ENCODE measurements at places on chromosomes 7 and 10.

GRCh38 chr7:81638198-81638597 lies 131.6 kb downstream of the HGF start:
- DNase-seq = no peak

DNA sequence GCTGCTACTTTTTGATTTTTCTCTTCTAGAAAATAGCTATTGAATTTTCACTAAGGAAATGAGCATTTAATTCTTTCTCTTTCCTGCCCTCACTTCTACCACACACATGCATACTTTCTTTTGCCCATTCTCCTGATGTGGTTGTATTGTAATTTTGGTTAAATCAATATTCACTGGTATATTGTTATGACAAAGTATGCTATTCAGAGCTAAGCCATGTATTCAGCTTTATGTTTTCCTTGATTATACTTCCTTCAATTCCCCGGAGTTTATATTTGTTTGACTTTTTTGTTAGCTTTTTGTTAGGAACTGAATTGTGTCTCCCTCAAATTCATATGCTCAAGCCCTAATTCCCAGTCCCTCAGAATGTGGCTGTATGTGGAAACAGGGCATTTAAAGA lies 24.0 kb downstream of the LRRC72 start:
- no peak for DNase-seq

DNA sequence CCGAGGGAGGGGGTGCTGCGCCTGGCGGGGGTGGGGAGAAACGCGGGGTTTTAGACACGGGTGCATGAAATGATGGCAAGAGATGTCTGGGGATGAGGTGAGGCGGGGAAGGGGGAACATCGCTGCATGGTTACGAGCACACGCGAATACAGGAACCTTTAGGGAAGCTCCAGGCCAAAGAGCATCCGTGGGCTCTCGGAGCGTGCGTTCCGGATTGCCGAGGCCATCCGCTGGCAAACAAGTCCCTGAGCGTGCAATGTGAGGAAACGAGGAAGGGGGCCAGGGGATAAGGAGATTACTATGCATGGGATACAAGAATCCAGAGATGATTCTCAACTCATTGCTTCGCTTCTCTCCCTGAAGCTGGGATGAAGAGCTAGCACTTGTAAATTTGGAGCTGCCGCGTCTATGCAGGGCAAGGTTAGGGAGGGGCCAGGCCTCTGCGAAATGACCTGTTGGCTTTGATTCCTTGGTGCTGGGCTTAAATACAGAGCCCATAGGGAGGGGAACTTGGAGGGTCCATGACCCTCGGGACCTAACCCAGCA lies 520 bp upstream of the WNT2 start:
- no peak for DNase-seq

DNA sequence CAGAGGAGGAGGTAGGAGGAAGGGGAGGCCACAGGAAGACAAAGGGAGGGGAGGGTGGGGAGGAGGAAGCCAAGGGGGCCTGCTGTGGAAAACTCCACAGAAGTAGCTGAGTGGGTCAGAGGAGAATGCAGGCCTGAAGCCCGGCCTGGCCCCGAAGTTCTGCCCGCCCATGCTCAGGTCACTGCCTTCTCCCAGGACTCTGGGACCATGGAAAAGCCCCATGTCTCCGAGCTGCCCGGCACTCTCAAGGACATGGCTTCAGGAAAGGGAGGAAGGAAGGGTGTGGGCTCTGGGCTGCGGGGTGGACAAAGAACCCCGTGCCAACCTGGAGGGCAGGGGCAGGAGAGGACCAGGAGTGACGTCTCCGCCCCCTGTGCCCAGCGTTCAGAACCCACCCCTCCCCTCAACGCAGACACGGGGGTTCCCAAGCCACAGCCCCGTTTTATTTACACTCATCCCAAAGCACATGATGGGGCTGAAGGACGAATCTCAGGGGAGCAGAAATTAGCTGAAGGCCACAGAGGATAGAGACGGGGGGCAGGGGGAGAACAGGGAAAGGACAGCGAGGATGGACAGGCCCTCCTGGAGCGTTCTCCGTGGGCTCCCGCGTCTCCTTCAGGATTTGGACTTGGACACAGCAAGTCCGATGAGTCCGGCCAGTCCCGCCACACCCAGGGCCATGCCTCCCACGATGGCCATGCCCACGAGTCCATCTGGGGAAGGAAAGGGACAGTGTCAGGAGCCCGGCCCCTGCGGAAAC lies 1.8 kb upstream of the CLDN15 start:
- DNase-seq = no peak

DNA sequence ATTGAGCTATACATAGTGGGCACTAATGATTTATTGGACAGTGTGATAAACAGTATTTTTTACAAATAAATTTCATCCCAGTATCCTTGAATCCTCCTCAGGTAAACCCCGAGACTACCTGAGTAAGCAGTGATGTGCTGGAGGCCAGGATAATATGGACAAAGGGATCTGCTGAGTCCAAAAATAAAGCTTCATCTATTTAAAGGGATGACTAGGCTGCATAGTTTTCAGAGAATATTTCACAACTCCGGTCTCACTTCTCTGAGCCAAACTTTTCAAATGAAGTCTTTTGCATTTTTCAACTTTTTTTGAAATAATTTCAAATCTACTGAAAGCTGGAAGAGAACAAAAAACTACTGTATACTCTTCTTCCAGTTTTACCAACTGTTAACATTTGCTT lies 2.5 kb downstream of the ACTR3B start:
- DNase-seq = no peak

- DNase-seq = no peak
Measured at GRCh38 chr10:74823791-74824183, 2.6 kb upstream of the KAT6B start.

- no peak for DNase-seq
Measured at GRCh38 chr10:86673827-86674581, 5.7 kb downstream of the LDB3 start.

GRCh38 chr10:52665821-52666220 lies 106.8 kb downstream of the MBL2 start:
- DNase-seq = no peak

DNA sequence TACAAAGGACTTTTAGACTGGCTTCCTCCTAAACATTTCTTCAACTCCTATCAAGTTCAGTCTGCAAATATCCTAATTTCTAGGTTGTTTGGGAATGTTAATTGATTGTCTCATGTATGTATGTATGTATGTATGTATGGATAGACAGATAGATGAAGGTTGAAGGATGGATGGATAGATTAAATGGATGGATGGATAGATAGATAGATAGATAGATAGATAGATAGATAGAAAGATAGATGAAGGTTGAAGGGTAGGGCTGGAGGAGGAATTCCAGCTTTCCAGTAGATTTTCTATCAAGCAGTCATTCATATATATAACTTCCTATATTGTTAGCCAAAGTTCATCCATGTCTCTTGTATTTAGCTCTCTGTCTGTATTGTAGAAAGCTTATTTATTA lies 85.8 kb downstream of the KAT6B start:
- DNase-seq = no peak

GRCh38 chr7:90832726-90833125 lies 236.6 kb downstream of the CDK14 start:
- no peak for DNase-seq

DNA sequence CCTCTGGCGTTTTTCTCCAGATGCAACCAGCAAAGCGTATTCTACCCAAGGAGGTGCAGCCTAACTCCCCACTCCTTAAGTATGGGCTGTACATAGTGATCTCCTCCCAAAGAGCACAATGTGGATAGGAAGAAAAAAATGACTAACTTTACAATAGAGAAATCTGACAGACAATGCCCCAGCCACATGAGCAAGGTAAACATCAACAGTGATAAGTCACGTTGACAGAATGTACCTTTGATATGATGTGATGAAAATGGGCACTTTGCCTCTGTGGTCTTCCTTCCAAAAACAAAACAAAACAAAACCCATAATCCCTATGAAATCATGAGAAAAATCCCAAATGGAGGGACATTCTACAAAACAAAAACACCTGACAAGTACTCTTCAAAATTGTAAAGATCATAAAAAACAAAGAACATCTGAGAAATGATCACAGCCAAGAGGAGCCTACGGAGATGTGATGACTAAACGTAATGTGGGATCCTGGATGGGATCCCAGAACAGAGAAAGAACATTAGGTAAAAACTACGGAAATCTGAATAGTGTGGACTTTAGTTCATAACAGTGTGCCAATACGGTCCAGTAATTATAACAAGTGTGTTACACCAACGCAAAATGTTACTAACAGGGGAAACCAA lies 50.6 kb downstream of the ABLIM1 start:
- DNase-seq = no peak

- no peak for DNase-seq
Measured at GRCh38 chr7:80106498-80107113, 28.0 kb upstream of the GNAI1 start.

GRCh38 chr7:125561006-125561405 lies 631.4 kb upstream of the POT1 start:
- DNase-seq = no peak

GRCh38 chr10:2990764-2991163 lies 76.6 kb upstream of the PFKP start:
- no peak for DNase-seq

DNA sequence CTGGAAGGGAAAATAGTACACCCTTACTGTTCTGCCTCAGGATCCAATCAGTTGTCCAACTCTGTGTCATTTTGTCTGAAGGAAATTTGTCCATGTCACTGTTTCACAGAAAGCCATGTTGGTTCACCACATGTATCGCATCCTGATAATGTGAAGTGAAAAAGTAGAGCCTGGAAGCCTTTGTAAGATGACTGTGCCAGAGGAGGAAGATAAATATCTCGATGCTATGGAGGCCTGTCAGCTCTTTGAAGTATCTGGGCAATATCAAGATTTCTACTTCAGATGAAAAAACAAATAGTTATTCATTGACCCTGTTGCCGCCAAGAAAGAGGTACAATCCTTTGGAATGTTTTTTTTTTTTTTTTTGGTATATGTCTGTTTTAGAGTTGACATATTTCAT lies 270.5 kb downstream of the PHF14 start:
- no peak for DNase-seq

GRCh38 chr10:104925232-104925851 lies 284.3 kb downstream of the SORCS3 start:
- no peak for DNase-seq

GRCh38 chr10:92242910-92243671 lies 47.8 kb downstream of the CPEB3 start:
- DNase-seq = no peak

DNA sequence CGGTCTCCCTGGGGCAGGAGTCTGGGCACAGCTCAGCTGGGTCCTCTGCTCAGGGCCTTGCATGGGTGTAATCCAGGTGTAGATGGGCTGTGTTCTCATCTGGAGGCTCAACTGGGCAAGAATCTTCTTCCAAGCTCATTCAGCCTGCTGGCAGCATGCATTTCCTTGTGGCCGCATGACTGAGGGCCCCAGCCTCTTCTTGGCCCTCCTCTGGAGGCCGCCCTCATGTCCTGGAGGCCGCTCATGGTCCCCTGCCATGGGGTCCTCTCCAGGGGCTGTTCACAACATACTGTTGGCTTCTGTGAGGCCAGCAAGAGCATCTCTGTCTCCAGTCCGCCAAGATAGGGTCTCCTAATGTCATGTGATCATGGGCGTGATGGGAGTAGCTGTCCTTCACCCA lies 437.5 kb upstream of the FOXK1 start:
- DNase-seq = no peak

DNA sequence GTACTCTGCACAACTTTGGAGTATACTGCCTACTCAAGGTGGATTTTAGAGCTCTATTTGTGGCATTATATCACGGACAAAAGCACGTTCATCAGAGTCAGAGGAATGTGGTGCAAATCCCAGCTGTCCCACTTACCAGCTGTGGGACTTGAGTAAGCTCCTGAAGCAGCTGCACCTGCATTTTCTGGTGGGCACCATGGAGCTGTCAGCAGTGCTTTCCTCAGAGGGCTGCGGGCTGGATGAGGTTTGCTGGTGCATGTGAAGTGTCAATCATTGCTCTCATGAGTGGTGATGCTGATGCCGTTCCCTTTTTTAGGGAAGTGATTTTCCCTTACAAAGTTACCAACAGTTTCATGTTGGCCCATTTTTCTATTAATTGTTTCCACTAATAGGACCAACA lies 53.4 kb downstream of the EGFR start:
- no peak for DNase-seq

DNA sequence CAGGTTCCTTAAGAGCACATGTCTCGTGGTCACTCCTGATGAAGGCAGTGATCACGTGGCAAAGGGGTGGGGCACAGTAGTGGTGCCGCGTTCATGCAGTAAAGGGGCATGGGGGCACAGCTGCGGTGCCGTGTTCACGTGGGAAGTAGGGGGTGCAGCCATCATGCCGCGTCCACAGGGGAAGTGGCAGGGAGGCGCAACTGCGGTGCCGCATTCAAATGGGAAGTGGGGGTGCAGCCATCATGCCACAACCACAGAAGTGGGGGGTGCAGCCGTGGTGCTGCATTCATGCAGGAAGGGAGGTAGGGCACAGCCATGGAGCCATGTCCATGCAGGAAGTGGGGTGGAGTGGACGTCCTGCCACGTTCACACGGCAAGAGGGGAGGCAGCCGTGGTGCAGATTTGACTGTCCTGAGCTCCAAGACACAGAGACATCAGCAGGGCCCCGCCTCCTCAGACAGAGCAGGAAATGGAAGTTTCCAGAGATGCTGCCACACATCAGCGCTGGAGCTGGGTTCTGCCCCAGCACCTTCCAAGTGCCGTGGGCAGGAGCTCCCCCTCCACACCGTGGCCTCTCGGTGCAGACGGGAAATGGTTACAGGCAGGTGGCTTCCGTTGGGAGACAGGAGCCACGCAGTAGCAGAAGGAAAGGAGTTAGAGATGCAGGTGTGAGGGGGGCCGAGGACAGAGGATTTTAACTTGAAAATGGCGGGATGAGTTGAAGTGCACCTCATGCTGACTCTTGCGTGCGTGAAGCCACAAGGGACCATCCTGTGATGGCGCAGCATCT lies 95.0 kb upstream of the DDC start:
- no peak for DNase-seq

- no peak for DNase-seq
Measured at GRCh38 chr7:14420768-14421167, 431.3 kb upstream of the ETV1 start.

DNA sequence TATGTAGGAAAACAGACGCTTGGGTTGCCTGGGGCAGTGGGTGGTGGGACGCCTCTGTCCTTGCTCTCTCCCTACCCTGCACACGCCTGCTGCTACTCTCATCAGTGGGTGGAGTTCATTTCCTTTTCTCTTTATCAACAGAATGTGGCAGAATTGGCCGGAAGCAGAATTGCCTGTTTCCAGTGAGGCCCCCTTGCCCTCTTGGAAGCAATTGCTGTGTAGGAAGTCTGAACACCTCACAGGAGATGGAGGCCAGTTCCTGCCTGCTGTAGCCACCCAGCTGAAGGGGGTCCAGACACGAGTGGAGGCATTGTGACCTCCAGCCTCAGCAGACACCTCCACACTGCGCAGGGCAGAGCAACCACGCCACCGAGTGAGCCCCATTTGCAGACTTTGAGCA lies 331.6 kb upstream of the ZNF32 start:
- no peak for DNase-seq

- no peak for DNase-seq
Measured at GRCh38 chr7:130814778-130815335, 80.8 kb upstream of the KLF14 start.

GRCh38 chr7:128247108-128247507 lies 6.0 kb downstream of the LEP start:
- DNase-seq = no peak
